ENCODE measurements at places on chromosomes 12 and 14.
A peak's percentile ranks its signal among the peaks of the same experiment; 100 is the strongest.

GRCh38 chr12:53984901-53985691 is at the start of gene HOXC10:
HOXC10 (plus strand) TSS chr12:53985146; CDS start chr12:53985260, 114 bp downstream.
- DNase-seq = peak; percentile 71

DNA sequence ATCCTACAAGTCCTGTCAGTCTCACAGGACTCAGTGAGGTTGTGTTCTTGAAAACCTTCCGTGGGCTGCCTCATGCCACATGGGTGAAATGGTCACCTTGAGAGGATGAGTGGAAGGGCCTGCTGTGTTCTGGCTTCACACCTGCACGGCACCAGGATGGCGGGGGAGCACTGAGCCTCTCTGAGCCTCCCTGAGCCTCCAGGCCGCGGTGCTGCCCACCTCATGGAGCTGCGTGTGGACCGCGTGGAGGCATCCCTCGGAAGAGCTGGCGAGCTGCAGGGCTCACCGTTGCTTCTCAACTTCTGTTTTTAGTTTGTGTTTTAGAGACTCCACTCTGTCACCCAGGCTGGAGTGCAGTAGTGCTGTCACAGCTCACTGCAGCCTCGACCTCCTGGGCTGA is 56.2 kb downstream of the TEAD4 start:
- no peak for DNase-seq

- DNase-seq = peak; percentile 49
Observed at GRCh38 chr12:68317047-68317667, 15.0 kb downstream of the MDM1 start.

GRCh38 chr12:3295646-3296408 is 195.2 kb upstream of the PRMT8 start:
- peak; percentile 41 for DNase-seq

GRCh38 chr12:19251481-19252132 is 122.1 kb downstream of the PLEKHA5 start:
- no peak for DNase-seq

GRCh38 chr14:70664698-70665447 is 23.2 kb downstream of the TTC9 start:
- DNase-seq = no peak

DNA sequence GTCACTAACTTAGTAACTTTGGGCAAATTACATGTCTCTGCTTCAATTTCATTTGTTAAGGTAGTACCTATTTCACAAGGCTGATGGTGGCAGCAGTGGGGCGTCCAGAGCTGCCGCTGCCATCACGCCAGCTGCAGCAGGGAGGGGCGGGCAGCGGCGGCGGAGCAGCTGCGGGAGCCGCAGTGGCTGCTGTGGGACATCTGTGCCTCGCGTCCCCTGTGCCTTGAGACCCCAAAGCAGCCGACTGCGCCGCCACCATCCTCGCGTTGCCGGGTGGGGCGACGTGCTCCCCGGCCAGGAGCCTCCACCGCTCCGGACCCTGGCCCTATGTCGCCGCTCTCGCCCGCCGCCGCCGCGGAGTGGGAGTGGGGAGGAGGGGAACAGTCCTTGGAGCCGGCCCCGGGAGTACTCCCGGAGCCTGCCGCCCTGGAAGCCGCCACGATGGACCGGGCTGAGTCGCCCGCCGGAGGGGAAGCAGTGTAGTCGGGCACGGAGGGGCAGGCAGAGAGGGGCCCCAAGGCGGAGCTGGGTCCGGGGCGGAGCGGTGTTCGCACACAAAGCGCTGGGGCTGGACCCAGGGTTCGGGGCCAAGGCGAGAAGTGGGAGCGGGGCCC is 51.4 kb downstream of the A2M start:
- peak; percentile 83 for DNase-seq

DNA sequence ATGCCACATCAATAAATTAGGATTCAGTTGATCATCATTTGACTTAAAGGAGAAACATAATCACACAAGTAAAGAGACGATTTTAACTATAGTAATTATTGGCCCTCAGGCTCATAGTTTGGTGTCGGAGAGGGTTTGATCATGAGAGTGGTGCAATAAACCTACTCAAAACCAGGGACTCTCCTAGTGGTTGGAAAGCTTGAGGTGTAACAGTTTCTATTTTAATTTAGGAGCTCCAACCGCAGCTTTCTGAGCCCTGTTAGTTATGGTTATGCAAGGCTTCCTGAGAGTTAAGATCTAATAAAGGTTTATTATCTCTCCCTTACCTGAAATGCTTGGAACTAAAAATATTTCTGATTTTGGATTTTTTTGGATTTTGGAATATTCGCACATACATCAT is 36.4 kb downstream of the TMTC2 start:
- no peak for DNase-seq

DNA sequence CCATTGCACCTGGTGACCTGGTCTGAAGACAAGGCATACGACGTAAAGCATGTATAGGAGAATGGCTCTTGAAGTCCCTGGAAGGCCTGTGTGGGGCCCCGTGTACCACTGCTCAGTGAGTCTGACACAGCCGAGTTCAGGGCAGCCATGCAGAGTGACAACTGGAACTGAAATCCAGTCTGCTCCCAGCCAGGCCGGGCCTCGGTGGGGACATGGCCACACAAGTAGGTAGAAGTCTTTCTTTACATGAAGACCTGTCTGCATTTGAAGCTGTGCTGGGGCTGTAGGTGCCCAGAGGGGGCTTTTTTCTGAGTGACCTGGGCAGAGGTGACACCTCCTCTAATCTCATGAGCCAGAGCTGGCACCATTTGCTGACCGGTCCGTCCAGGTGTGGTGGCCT is 35.7 kb downstream of the ADGRD1 start:
- no peak for DNase-seq

DNA sequence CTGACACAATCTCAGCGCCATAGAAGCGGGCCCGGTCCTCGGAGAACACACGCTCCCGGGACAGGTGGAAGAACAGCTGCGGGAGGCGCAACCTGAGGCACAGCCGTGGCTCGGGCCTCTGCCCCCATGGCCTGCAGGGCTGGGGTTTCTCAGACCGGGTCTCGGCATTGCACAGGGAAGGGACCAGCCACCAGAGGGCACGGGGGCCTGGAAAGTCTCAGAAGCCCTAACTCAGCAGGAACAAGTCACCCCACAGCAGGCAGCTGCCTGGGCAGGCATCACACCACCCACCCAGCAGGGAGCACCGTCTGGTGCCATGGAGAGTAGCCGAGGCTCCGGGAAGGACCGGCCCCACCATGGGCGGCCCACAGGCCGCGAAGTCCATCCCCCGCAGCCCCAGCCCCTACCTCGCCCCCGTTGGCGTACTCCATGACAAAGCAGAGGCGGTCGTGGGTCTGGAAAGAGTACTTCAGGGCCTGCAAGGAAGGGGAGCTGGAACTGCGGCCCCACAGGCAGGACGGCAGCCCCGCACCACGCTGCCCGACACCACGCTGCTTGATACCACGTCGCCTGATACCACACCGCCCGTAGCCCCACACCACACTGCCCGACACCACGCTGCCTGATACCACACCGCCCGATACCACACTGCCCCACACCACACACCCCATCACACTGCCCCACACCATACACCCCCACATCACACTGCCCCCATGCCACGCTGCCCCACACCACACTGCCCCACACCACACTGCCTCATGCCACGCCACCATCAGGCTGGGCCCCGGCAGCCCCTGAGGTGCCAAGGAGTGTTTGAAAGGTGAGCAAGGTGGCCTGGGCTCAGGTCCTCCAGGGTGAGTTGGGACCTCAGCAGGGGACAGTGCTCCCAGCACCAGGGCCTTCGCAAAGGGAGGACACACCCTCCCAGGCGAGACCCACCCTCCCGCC is 20.8 kb downstream of the SIVA1 start:
- no peak for DNase-seq

Data from endothelial cell of umbilical vein (primary cell).